ENCODE measurements at places on chromosomes 13 and 19.

DNA sequence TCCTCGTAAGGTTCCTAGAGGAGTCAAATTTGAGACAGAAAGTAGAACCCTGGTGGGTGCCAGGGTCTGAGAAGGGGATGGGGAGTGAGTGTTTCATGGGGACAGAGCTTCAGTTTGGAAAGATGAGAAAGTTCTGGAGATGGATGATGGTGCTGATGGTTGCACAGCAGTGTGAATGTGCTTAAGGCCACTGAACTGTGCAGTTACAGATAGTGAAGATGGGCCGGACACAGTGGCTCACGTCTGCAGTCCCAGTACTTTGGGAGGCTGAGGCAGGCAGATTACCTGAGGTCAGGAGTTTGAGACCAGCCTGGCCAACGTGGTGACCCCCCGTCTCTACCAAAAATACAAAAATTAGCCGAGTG, 917 bp downstream of the SPC24 start:
- DNase-seq: no peak

DNA sequence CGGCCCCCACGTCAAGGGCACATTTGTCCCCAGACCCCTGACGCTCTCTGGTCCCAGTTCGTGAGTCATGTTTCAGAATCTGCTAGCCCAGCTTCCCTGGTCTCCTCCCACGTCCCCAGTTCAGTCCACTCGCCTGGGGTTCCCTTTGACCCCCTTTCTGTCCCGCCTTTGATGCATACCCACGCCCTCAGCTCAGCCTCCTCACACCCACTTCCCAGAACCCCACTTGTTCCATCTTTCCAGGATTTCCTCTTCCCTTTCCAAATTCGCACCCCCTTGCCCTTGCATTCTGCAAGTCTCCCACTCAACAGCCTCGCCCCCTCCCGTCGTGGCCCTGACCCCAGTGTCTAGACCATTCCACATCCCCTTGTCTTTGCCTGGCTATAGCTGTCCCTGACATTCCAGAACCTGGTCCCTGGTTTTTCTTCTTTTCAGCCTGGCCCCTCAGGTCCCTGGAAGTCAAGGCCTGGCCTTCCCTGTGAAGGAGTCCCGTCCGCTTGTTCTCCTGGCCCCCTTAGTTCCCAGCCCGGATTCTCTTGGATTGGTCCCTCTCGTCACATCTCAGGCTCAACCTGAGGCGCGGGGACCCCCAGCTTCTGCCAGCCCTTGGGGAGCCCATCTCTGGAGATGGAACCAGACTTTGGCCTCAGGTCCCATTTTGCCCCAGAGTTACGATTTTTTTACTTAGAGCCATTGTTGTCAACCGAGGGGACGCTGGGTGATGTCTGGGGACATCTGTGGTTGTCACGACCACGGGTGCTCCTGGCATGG, 1.3 kb downstream of the NCLN start:
- no peak for DNase-seq

DNA sequence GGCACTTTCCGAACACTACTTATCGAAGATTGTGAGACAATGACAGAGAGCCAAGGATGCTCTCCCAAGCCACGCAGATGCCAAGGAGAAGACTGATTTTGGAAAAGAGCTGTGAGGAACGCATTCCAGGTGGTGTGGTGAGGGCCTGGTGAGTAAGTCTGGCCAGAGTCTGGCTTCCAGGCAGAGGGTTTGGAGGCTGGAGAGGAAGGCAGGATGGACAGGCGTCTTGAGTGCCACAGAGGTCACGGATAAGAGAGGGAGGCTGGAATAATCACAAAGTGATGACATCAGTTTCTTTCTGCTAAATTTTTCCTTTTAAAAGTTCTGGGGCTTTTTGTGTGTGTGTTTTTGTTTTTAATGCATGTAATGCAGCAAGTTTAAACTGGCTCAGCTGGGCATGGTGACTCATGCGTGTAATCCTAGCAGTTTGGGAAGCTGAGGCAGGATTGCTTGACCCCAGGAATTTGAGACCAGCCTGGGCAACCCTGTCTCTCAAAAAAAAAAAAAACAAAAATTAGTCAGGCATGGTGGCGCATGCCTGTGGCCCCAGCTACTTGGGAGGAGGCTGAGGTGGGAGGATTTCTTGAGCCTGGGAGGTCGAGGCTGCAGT, 235.1 kb downstream of the NALCN start:
- no peak for DNase-seq

GRCh38 chr13:44929692-44930091, 59.6 kb downstream of the NUFIP1 start:
- DNase-seq: no peak

GRCh38 chr19:40693150-40693788, 2.8 kb upstream of the NUMBL start:
- DNase-seq: no peak

DNA sequence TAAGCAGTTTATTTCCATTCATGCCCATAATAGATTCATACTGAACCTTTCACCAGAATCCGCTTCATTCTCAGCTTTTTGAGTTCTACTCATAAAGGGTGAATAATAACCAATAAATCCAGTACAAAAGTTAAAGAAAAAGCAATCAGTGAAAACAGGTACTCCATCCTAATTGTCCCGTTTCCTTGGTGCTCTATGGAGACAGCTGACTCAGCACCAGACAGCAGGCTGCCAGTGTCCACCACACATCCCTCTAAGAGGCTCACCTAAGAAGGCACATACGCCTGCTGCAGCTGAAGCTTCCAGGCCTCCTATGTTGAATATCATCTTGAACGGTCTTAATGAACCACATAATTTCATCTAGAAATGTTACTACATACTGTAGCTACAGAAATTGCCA, 27.3 kb downstream of the MYO16 start:
- DNase-seq: no peak
